T-helper 17 cell (primary cell): ENCODE measurements at places on chromosomes 2 and 18. TPM values are rescaled to one million over a fixed set of nuclear protein-coding genes. Genes with fewer than 3 reads are reported as not detected.

DNA sequence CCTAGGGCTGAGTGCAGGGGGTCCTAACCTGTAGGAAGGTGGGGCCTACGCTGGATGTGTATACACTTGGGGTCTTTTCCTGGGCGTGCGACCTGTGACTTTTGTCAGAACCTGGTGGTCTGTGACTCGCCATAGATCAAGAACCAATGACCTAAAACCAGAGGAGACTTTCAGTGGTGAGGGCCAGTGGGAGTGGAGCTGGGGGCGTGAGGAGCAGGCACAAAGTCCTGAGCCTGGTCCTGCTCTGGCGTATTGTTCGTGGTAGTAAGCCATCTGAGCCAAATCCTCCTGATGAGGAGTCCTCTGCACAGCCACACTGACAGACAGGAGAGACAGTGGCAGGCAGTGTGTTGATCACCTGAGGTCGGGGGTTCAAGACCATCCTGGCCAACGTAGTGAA is 8.9 kb downstream of the INPP4A start:
- H3K36me3 ChIP-seq = no peaks in the 10 kb centered on the region
- peak overlapping the region; percentile 98 for H3K27ac ChIP-seq
- no peak for DNase-seq
- no peaks in the 10 kb centered on the region for H3K27me3 ChIP-seq
- H3K4me1 ChIP-seq = peaks cover 79% of the 10 kb centered on the region

GRCh38 chr2:154403242-154403790 is 295.2 kb upstream of the KCNJ3 start:
- no peaks in the 10 kb centered on the region for H3K36me3 ChIP-seq
- no peaks in the 10 kb centered on the region for H3K4me1 ChIP-seq
- no peak for DNase-seq
- no peak overlapping the region for H3K27ac ChIP-seq
- H3K27me3 ChIP-seq = no peaks in the 10 kb centered on the region
- H3K4me3 ChIP-seq = no peak overlapping the region

DNA sequence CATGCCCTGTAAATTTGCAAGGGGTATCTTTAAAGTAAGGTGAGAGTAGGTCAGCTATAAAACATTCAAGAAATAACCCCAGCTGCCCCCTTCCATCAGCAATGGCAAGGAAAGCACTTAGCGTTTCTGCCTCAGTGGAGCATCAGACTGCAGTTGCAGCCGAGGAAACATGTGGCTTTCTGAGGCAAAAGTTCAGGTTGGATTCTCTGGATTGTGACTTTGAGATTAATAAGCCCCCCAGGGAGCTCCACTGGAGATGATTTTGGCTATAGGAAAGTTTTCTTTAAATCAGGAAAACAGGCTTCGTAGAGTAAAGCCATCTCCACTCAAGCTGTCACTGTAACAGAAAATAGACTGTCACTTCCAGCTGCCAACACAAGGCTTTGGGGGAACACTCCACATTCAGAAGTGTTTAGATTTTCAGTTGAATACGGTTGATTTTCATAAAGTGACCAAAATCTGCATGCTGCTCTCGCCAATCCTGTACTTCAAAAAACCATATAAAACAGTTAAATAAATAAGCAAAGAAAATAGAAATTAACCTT is 15.3 kb upstream of the RIT2 start:
- H3K27me3 ChIP-seq = no peaks in the 10 kb centered on the region
- H3K4me1 ChIP-seq = no peaks in the 10 kb centered on the region
- no peaks in the 10 kb centered on the region for H3K36me3 ChIP-seq
- no peak for DNase-seq
- no peak overlapping the region for H3K4me3 ChIP-seq

SAG gene
- total RNA-seq = 0.10 TPM

FSHR gene
- total RNA-seq = not detected

NAT8 gene
- not detected for total RNA-seq
